ENCODE measurements at places on chromosomes 7 and 10. TPM values are rescaled to one million over a fixed set of nuclear protein-coding genes. Genes with fewer than 3 reads are reported as not detected.

DNA2 gene
- 25.8 TPM for total RNA-seq

C7orf57 gene
- total RNA-seq: 0.56 TPM

CTAGE8 gene
- total RNA-seq: 0.31 TPM

CDK14 gene
- 0.76 TPM for total RNA-seq

PAPOLB gene
- total RNA-seq: 0.10 TPM

MMRN2 gene
- not detected for total RNA-seq

TCAF2 gene
- 25.7 TPM for total RNA-seq

TET1 gene
- 0.31 TPM for total RNA-seq

DRGX gene
- not detected for total RNA-seq

ADARB2 gene
- not detected for total RNA-seq

HKDC1 gene
- not detected for total RNA-seq

DNA sequence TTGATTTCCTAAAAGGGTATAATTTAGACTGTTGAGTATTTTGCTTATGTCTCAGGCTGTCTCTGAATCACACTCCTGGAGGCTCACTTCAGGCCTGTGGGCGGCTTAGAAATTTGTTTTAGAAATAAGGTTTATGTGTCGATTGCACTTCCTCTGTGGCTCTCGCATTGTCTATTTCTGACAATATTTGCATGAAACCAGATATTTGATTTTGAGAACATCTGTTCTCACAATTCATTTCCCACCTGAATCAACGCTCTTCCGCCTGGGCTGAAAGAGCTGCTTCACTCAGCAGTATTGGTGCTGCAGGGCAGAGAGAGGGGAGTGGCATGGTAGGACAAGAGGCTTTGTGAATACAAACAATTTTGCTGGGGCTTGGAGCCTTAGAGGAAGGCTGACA lies 262.0 kb downstream of the ADRA2A start:
- no peak for DNase-seq
- no peaks in the 10 kb centered on the region for H3K4me1 ChIP-seq
- no peak overlapping the region for H3K27ac ChIP-seq
- peaks cover 17% of the 10 kb centered on the region for H3K36me3 ChIP-seq
- no peak overlapping the region for H3K4me3 ChIP-seq

- H3K27ac ChIP-seq: peak overlapping the region; percentile 80
- no peaks in the 10 kb centered on the region for H3K36me3 ChIP-seq
- H3K4me1 ChIP-seq: peaks cover 32% of the 10 kb centered on the region
- H3K27me3 ChIP-seq: no peaks in the 10 kb centered on the region
Observed at GRCh38 chr7:2511769-2512168, 7.8 kb upstream of the LFNG start.

DNA sequence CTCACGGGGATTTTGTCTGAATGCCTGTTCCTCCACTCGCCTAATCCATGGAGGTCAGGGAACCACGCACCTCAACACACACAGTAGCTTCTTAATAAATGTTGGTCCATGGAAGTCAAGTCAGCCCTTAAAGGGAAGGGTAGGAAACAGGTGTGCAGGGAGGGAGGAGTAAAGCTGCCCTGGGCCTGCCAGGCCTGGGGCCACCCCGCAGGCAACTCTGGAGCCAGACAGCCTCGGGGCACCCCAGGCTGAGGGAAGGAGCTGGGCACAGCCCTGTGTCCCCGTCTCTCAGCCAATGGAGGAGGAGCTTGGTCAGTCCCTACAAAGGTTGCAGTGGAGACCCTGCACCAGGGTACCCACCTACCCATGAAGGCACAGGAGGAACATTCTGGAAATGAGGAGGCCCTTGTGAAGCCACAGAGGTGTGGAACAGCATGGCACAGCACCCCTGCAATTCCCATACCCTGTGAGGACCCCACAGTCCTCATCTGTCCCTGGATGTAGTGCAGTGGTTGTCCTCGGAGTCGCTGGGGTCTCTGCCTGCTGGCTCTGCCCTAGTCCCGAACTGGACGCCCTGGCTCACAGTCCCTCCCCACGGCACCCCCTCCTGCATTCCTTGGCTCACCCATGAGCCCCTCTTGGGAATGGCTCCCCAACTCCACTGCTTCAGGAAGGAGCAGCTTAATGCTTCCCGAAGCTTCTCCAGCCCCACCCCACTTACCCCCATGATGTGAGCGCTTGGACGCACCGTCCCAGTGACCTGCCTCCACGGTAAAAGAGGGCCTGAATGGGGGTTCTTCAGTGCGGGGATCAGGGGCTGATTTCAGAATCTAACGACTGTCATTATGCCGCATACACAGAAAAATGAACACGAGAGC lies 79.2 kb upstream of the INSIG1 start:
- no peaks in the 10 kb centered on the region for H3K36me3 ChIP-seq
- peaks cover 13% of the 10 kb centered on the region for H3K27me3 ChIP-seq
- H3K4me1 ChIP-seq: peaks cover 6% of the 10 kb centered on the region
- H3K4me3 ChIP-seq: no peak overlapping the region

GRCh38 chr7:139731802-139732470 lies 45.9 kb downstream of the HIPK2 start:
- H3K4me3 ChIP-seq: peak overlapping the region; percentile 36
- no peaks in the 10 kb centered on the region for H3K27me3 ChIP-seq
- H3K27ac ChIP-seq: peak overlapping the region; percentile 95
- peaks cover 19% of the 10 kb centered on the region for H3K36me3 ChIP-seq

DNA sequence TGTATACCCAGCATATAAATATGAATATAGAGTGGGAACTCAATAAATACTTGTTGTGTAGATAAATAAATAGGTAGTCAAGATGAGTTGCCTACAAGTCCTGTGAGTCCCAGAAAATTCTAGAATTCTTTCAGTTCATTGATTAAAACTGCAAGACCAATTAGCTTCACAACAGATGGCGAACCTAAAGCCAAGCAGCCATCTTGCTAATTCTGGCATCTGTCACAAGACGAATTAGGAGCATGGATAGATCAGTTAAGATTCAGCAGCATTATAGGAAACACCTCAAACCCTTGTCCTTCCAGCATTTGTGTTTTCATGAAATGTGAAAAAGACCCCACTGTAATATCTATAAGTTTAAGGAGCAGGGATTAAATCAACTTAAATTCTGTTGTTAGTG lies 552.7 kb downstream of the MAGI2 start:
- no peaks in the 10 kb centered on the region for H3K27me3 ChIP-seq
- no peak overlapping the region for H3K4me3 ChIP-seq
- H3K4me1 ChIP-seq: no peaks in the 10 kb centered on the region
- no peak overlapping the region for H3K27ac ChIP-seq
- DNase-seq: no peak
- H3K36me3 ChIP-seq: peaks cover 4% of the 10 kb centered on the region

GRCh38 chr7:84669177-84669732 lies 474.7 kb upstream of the SEMA3A start:
- no peak overlapping the region for H3K27ac ChIP-seq
- no peaks in the 10 kb centered on the region for H3K4me1 ChIP-seq
- no peak for DNase-seq
- no peak overlapping the region for H3K4me3 ChIP-seq

DNA sequence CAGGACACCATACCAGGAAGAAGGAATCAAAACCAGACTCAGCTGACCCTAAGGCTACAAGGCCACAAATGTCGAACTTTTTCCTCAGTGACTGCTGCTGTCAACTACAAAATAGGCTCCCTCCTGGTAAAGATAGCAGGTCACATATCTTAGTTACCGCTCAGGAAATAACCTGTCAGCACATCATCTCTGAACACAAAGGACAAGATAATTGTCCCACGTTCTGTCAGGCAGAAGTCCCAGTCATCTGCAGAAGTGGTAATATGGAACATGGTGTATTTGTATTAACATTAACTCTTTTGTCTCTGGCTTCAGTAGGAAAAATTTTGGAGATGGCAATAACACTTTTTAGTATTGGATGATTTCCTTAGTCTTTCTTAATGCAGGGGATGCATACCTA lies 630.2 kb upstream of the LRRTM3 start:
- H3K27me3 ChIP-seq: no peaks in the 10 kb centered on the region
- no peaks in the 10 kb centered on the region for H3K4me1 ChIP-seq
- DNase-seq: no peak
- no peak overlapping the region for H3K4me3 ChIP-seq
- H3K27ac ChIP-seq: no peak overlapping the region
- peaks cover 11% of the 10 kb centered on the region for H3K36me3 ChIP-seq

DNA sequence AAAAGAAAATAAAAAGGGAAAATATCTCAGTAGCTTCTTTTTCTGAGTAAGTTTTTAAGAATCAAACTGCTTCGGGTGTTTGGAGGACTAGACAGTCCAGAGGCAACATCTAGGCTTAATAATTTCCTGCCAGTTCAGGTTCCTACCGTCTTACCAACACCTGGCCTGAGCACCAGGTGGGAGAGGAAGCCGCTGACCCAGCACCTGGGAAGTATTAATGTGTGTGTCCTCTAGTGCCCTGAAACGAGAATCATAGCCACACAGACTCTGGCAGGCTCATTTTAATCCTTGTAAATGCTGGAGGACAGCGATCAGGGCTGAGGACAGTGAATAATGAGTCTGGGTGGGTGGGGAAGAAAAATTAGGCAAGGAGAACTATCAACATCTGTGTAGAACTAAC lies 137.4 kb downstream of the ZNF438 start:
- H3K36me3 ChIP-seq: no peaks in the 10 kb centered on the region
- H3K4me1 ChIP-seq: no peaks in the 10 kb centered on the region
- H3K27ac ChIP-seq: no peak overlapping the region
- no peak overlapping the region for H3K4me3 ChIP-seq
- no peaks in the 10 kb centered on the region for H3K27me3 ChIP-seq

GRCh38 chr10:81570349-81570748 lies 304.6 kb upstream of the NRG3 start:
- H3K4me1 ChIP-seq: no peaks in the 10 kb centered on the region
- peak; percentile 54 for DNase-seq
- no peak overlapping the region for H3K4me3 ChIP-seq
- no peaks in the 10 kb centered on the region for H3K27me3 ChIP-seq
- no peak overlapping the region for H3K27ac ChIP-seq

- DNase-seq: no peak
- peaks cover 60% of the 10 kb centered on the region for H3K4me1 ChIP-seq
- H3K36me3 ChIP-seq: peaks cover 18% of the 10 kb centered on the region
- no peaks in the 10 kb centered on the region for H3K27me3 ChIP-seq
- peak overlapping the region; percentile 89 for H3K4me3 ChIP-seq
- H3K27ac ChIP-seq: peak overlapping the region; percentile 97
Observed at GRCh38 chr10:69088801-69089501, 1.0 kb downstream of the SRGN start.

DNA sequence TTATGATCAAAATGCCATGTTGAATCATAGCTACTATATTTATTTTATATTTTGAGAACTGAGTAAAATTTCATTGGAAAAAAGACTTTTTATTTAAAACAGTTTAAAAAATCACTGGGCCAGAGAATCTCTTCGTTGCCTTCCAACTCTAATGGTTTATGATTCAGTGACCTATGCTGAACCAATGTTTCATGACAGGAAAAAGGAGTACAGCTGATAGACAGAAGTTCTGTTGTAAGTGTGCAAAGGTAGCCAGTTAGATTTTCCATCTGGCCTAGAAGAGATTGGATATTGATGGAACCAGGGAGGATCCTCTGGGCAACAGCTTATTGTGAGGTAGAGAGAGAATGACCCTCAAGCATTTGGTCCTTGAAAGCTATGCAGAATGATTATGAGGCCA lies 745.8 kb downstream of the SUGCT start:
- H3K27me3 ChIP-seq: no peaks in the 10 kb centered on the region
- no peaks in the 10 kb centered on the region for H3K36me3 ChIP-seq
- no peaks in the 10 kb centered on the region for H3K4me1 ChIP-seq
- DNase-seq: no peak
- H3K4me3 ChIP-seq: no peak overlapping the region
- no peak overlapping the region for H3K27ac ChIP-seq

DNA sequence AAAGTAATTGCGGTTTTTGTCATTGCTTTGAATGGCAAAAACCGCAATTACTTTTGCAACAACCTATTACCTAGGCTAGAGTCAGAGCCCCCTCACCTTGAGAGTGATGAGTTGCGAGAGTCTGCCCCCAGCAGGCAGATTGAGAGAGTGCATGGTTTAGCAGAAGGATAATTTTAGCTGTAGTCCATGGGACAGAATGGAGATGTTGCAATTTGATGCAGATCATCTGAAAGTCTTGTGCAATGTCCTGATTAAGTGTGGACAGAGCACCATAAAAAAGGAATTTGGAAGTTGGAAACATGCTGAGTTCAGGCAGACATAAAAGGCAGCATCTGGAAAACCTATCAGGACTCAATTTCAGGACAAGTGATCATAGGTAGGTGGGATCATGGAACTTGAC lies 48.7 kb downstream of the GPR141 start:
- H3K4me3 ChIP-seq: no peak overlapping the region
- peak overlapping the region; percentile 36 for H3K27ac ChIP-seq
- peaks cover 31% of the 10 kb centered on the region for H3K4me1 ChIP-seq
- H3K36me3 ChIP-seq: no peaks in the 10 kb centered on the region
- no peak for DNase-seq
- no peaks in the 10 kb centered on the region for H3K27me3 ChIP-seq

DNA sequence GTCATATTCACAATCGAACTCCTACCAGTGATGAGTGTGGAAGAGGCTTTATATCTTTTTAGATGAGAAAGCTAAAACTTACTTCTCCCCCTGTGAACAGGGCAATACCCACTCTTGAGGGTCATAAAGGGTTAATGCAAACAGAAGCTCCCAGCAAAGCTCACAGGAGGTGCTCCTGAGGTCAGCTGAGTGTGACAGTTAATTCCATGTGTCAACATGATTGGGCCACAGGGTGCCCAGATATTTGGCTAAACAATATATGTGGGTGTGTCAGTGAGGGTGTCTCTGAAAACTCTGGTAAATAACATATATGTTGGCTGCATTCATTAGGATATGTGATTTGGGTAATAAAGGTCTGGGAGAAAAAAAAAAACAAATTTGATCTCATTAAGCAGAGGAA lies 86.0 kb downstream of the HIP1 start:
- no peak for DNase-seq
- no peaks in the 10 kb centered on the region for H3K27me3 ChIP-seq
- H3K27ac ChIP-seq: no peak overlapping the region
- H3K4me3 ChIP-seq: no peak overlapping the region

GRCh38 chr7:4245866-4246470 lies 436.1 kb upstream of the FOXK1 start:
- DNase-seq: no peak
- H3K27ac ChIP-seq: no peak overlapping the region
- H3K4me3 ChIP-seq: no peak overlapping the region
- H3K4me1 ChIP-seq: no peaks in the 10 kb centered on the region
- no peaks in the 10 kb centered on the region for H3K27me3 ChIP-seq
- peaks cover 2% of the 10 kb centered on the region for H3K36me3 ChIP-seq

DNA sequence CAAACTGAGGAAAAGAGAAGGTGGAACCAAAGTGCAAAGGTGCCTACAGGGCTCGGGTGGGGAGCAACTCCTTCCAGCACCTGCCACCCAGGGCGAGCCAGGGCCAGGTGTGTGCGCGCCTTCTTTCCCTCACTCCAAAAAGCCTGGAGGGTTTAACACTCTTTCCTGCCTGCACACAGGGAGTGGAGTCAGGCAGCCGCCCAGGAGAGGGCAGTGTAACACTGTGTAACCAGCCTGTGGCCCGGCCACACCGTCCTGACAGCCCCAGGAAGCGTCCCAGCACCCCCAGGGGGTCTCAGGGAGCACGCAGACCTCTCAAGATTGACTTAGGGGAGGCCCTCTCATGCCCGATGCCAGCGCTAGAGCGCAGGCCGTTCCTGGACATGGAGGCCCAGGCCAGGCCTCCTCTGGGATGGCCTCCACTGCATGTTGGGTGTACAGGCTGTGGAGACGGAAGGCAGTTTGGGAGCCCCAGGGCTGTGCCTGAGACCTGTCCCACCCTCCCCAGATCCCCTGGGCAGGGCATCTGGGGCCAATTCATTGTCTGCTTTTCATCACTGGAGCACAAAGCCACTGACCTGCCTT lies 13.4 kb downstream of the BRI3 start:
- no peaks in the 10 kb centered on the region for H3K36me3 ChIP-seq
- no peak overlapping the region for H3K27ac ChIP-seq
- H3K4me1 ChIP-seq: no peaks in the 10 kb centered on the region
- H3K27me3 ChIP-seq: no peaks in the 10 kb centered on the region
- no peak overlapping the region for H3K4me3 ChIP-seq

- peak within 1 kb of the TSS; percentile 99 for H3K27ac ChIP-seq
- DNase-seq: peak; percentile 94
Observed at GRCh38 chr10:18651324-18652007, at the start of gene NSUN6. TSS of gene NSUN6 (minus strand) at chr10:18651587. CDS start at chr10:18651203, 384 bp downstream.

Data from natural killer cell treated with Interleukin-12 subunit alpha and Interleukin-12 subunit beta and Interleukin-15 and Interleukin-18, amount 100 ng/mL, for 72 hours (primary cell).